Natural killer cell (primary cell): ENCODE measurements at places on chromosomes 1 and 21. TPM values are rescaled to one million over a fixed set of nuclear protein-coding genes. Genes with fewer than 3 reads are reported as not detected.

- no peaks in the 10 kb centered on the region for H3K4me1 ChIP-seq
- H3K27ac ChIP-seq: no peak overlapping the region
- DNase-seq: no peak
Observed at GRCh38 chr1:70487910-70488665, 77.0 kb downstream of the CTH start.

The PEX14 gene
- 21.4 TPM for total RNA-seq

The ATP1A4 gene
- total RNA-seq: not detected

GRCh38 chr21:31397939-31398338 lies 53.9 kb upstream of the TIAM1 start:
- no peak overlapping the region for H3K27ac ChIP-seq
- DNase-seq: no peak
- H3K27me3 ChIP-seq: no peaks in the 10 kb centered on the region
- H3K4me3 ChIP-seq: no peak overlapping the region

DNA sequence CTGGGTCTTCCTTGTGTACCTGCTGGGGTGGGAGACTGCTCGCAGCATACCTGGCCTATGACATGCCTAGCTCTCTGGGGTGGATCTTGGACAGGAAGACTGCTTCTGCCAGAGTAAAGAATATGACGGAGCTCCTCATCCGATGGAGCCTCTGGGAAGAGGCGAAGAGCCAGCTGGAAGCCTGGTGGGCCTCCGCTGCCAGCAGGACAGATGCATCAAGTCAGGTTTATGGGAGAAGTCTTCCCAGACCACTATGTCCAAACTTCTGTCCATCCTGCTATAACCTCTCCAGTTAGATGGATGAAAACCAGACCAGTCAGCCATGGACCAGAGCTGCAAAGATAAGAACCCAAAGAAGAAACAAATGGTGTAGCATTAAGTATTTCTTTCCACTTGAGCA lies 27.7 kb upstream of the NGF start:
- no peak overlapping the region for H3K4me3 ChIP-seq
- no peak for DNase-seq
- H3K27ac ChIP-seq: no peak overlapping the region
- no peaks in the 10 kb centered on the region for H3K4me1 ChIP-seq
- H3K36me3 ChIP-seq: no peaks in the 10 kb centered on the region

- DNase-seq: no peak
- peaks cover 6% of the 10 kb centered on the region for H3K36me3 ChIP-seq
- no peaks in the 10 kb centered on the region for H3K27me3 ChIP-seq
- no peak overlapping the region for H3K27ac ChIP-seq
- peaks cover 15% of the 10 kb centered on the region for H3K4me1 ChIP-seq
- peak overlapping the region; percentile 59 for H3K4me3 ChIP-seq
Observed at GRCh38 chr1:40096646-40096976, 441 bp downstream of the PPT1 start.

GRCh38 chr1:5847013-5847659 lies 145.1 kb downstream of the NPHP4 start:
- H3K4me3 ChIP-seq: no peak overlapping the region
- no peaks in the 10 kb centered on the region for H3K4me1 ChIP-seq
- H3K36me3 ChIP-seq: no peaks in the 10 kb centered on the region
- no peak overlapping the region for H3K27ac ChIP-seq

DNA sequence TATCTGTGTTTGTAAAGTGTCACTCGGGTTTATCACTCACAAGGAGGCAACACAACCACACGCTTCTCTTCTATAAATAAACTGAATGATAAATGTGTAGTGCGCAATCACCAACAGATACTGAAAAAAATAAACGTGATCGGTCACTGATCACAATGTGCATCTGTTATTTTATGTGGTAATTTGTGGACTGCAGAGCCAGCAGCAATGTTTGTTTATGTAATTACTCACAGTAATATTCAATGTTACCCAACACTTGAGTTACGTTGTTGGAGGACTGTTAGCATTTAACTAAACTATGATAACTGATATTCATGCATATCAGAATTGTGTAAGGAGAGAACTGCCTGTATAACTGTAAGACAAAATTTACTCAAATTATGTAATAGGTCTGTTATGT lies 129.6 kb downstream of the USH2A start:
- no peak overlapping the region for H3K27ac ChIP-seq
- no peak overlapping the region for H3K4me3 ChIP-seq
- no peaks in the 10 kb centered on the region for H3K36me3 ChIP-seq
- H3K4me1 ChIP-seq: no peaks in the 10 kb centered on the region

The ANGPTL3 gene
- total RNA-seq: not detected

The CFHR2 gene
- not detected for total RNA-seq

GRCh38 chr1:56413671-56414199 lies 165.6 kb downstream of the PLPP3 start:
- H3K36me3 ChIP-seq: no peaks in the 10 kb centered on the region
- no peak for DNase-seq
- H3K4me1 ChIP-seq: no peaks in the 10 kb centered on the region

DNA sequence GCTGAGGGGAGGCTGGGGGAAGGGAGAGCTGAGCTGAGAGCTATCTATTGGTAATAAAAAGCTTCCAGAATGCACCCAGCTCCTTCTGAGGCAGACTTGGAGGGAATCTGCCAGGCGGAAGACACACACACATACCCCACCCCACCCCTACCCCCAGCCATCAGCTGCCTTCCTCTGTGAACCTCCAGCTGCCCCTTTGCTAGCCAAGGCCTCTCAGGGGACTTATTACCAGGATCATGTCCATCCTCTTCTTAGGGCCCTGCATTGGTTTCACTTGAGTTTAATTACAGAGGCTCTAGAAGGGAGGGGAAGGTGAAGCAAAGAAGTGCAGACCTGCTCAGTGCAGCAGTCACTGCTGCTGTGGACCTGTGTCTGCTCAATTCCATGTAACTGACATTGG lies 156.4 kb downstream of the OMA1 start:
- H3K4me3 ChIP-seq: no peak overlapping the region
- no peaks in the 10 kb centered on the region for H3K27me3 ChIP-seq
- H3K27ac ChIP-seq: no peak overlapping the region
- H3K4me1 ChIP-seq: peaks cover 23% of the 10 kb centered on the region
- H3K36me3 ChIP-seq: no peaks in the 10 kb centered on the region

- no peaks in the 10 kb centered on the region for H3K36me3 ChIP-seq
- peak overlapping the region; percentile 89 for H3K27ac ChIP-seq
- peak overlapping the region; percentile 30 for H3K4me3 ChIP-seq
- DNase-seq: no peak
- peaks cover 90% of the 10 kb centered on the region for H3K4me1 ChIP-seq
- no peaks in the 10 kb centered on the region for H3K27me3 ChIP-seq
Observed at GRCh38 chr1:18951416-18951815, 5.1 kb downstream of the IFFO2 start.
